ENCODE measurements at places on chromosomes 13 and 19. TPM values are rescaled to one million over a fixed set of nuclear protein-coding genes. Genes with fewer than 3 reads are reported as not detected.

Gene ZNF256
- 11.3 TPM for total RNA-seq

Gene ZFP36
- 170 TPM for total RNA-seq

Gene IGFL3
- 29.9 TPM for total RNA-seq

Gene ZNF560
- not detected for total RNA-seq

Gene DACT3
- total RNA-seq, result 4.1 TPM

Gene FFAR3
- not detected for total RNA-seq

Gene ATP4B
- total RNA-seq, result not detected

Gene CEACAM21
- 0.75 TPM for total RNA-seq

Gene ZNF491
- not detected for total RNA-seq

Gene YIPF2
- total RNA-seq, result 54.6 TPM

Gene CEACAM20
- not detected for total RNA-seq

Gene MADCAM1
- not detected for total RNA-seq

Gene GDF15
- 5.1 TPM for total RNA-seq

Gene GGN
- total RNA-seq, result 0.36 TPM

Gene TMC4
- 3.8 TPM for total RNA-seq

Gene ETV2
- 1.8 TPM for total RNA-seq

Gene FGF21
- total RNA-seq, result not detected

Gene MUC16
- total RNA-seq, result not detected

Gene CGB1
- not detected for total RNA-seq

Gene TEX29
- not detected for total RNA-seq

Gene GIPC1
- 175 TPM for total RNA-seq

Gene CEACAM16
- not detected for total RNA-seq

Gene PSMC4
- total RNA-seq, result 86.9 TPM

Gene CBLC
- total RNA-seq, result 79.7 TPM

Gene FDX2
- 18.9 TPM for total RNA-seq

Gene CTXN1
- total RNA-seq, result 4.0 TPM

Gene QPCTL
- 3.4 TPM for total RNA-seq

Gene PPP5C
- total RNA-seq, result 32.0 TPM

Gene ACP7
- total RNA-seq, result 46.5 TPM

Gene GRIK5
- 0.11 TPM for total RNA-seq

Gene SPTBN4
- total RNA-seq, result 1.6 TPM

Gene UBE2L5
- not detected for total RNA-seq

Gene PROSER1
- 31.3 TPM for total RNA-seq
